ENCODE measurements at places on chromosomes 3 and 15.
A peak's percentile ranks its signal among the peaks of the same experiment; 100 is the strongest.

- DNase-seq: no peak
Measured at GRCh38 chr15:74403991-74404563, 29.7 kb downstream of the SEMA7A start.

GRCh38 chr15:98124581-98124980 is 164.1 kb downstream of the ARRDC4 start:
- peak; percentile 85 for DNase-seq

DNA sequence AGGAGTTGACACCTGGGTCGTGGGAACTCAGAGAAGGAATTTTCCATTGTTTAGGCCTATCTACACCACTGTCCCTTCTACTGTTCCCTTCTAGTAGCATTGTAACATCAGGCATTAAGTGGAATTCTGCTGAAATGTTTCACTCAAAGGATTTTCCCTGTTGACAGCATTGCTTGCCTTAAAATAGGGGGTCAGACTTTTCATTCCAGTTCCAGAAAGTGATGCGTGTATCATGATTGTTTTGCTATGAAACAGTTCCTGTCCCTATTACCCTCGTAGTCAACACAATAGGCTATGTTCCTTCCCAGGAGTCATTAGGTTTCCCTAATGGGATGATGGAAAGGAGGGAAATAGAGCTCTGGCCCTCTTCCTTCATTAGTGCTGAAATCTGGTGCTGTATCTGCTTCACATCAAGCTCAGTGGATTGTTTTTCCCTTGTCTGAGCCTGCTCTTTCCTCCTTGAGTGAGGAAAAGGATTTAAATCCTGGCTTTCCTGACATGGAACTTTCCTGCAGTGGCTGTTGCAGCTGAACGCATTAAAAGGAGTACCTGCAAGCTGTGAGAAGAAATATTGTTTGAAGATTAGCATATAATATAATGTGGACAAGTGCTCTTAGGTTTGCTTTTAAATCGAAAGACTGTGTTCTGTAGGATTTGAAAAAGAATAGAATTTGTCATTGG is 195.9 kb downstream of the KLHL25 start:
- DNase-seq: no peak

DNA sequence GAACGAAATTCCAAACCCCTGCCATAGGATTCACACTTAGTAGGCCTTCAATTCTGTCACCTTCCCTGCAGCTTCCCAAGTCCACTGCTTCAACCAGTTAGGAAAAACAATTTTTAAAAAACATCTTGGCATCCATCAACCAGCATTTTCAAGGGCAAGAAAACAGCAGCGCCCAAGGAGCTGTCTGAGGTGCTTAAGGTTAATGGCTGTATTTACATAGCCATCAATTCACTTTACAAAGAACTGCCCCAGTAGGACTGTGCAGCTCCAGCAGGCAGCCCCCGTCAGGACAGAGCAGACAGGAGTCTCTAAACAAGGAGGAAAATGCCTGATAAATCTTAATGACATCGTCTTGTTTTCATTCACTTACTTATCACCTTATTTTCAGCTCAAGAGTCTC is 13.3 kb downstream of the TAFA4 start:
- no peak for DNase-seq

GRCh38 chr3:125087768-125088391 is 32.1 kb upstream of the HEG1 start:
- no peak for DNase-seq

- DNase-seq: no peak
Measured at GRCh38 chr3:43757666-43758321, 67.1 kb downstream of the ABHD5 start.

GRCh38 chr3:101847328-101847727 is 2.0 kb upstream of the NFKBIZ start:
- DNase-seq: no peak

GRCh38 chr3:7322957-7323669 is 462.2 kb downstream of the GRM7 start:
- no peak for DNase-seq

DNA sequence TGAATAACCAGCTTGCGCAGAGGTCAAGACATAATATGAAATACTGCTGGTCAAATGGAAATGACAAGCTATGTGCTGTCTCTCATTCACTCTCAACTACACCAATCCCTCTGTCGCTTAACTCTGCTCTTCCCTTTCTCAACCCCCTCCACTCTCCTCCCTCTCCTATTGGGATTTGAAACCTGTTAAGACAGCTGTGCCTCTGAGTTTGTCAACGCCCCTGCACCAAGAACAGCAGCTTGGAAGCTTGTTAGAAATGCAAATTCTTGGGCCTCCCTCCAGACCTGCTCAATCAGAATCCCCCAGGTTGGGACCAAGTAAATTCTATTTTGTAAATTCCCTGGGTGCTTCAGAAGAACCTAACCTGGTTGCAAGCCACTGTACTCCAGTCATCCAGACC is 149.7 kb upstream of the ATP2B2 start:
- no peak for DNase-seq

- DNase-seq: no peak
Measured at GRCh38 chr15:66912001-66912400, 153.4 kb upstream of the SMAD3 start.

DNA sequence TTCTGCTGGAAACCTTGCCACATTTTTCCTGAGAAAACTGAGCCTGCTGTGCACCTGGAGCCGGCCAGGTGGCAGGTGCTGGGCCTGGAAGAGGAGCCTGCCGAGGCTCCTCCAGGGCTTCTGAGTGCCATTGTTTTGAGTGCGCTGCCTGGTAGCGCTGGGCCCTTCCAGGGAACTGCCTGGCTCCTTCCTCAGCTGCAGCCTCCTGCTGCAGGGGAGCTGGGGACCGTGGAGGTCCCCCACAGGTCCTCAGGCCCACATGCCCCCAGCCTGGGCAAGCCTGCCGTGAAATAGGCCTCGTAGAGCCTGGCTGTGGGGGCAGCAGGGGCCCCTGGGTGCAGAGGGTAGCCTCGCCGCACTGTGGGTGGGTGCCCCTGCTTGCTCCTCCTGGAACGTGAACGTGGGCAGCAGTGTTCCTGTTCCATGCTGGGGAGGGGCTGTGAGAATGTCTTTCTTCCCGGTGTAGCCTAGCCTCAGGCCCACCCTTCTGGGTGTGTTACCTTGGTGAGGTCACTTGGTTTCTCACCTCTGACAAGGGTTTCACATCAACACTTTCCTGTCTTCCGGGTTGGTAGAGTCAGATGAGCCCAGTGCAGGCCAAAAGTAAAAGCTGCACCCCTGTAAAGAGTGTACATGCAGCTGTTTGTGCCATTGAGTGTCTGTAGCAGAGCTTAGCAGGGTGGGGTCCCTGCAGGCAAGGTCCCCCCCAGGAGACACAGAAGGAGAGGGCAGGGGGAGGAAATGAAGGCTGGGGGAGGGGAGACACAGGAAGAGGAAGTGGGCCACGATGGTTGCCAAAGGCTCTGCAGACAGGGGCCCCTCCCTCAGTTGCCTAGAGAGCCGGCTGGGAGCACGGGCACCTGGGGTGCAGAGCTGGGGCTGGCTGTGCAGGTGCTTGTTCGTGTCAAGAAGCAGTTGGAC is 34.5 kb downstream of the KLF13 start:
- no peak for DNase-seq

GRCh38 chr3:107117922-107118536 is 259.2 kb upstream of the CCDC54 start:
- peak; percentile 33 for DNase-seq

- no peak for DNase-seq
Measured at GRCh38 chr15:48637639-48638038, 7.9 kb downstream of the FBN1 start.

DNA sequence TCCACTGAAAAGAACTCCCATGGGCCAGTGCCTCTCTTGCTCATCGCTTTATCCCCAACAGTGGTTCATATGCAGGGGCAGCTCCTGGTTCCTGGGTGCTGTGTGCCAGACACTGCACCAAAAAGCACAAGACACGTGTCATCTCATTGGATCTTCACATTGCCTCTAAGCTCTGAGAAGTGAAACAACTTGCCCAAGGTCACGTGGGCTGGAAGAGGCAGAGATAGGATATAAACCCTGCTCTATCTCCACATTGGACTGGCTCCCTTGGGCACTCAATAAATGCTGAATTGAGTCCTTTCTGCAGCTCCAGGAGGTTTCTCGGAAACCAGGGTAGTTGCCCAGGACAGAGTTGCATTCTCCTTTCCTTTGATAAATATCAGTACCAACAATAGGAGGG is 88.1 kb downstream of the SRGAP3 start:
- DNase-seq: no peak

DNA sequence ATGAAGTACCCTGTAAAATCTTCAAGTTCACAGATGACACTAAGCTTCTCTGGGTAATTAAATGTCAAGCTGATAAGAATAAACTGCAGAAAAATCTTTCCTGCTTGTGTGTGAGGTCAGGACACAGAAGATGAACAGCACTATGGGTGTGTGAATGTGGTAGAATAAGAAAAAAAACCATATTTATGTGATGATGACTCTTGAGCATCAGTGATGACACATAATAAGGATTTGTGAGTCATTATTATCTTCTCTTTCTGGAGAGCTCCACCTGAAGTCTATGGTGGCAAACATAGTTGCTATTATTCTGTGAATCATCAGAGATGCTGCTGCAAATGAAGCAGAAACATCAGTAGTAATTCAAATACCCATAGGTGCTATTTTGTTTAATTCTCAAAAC is 422.4 kb downstream of the DIPK2A start:
- peak; percentile 76 for DNase-seq

DNA sequence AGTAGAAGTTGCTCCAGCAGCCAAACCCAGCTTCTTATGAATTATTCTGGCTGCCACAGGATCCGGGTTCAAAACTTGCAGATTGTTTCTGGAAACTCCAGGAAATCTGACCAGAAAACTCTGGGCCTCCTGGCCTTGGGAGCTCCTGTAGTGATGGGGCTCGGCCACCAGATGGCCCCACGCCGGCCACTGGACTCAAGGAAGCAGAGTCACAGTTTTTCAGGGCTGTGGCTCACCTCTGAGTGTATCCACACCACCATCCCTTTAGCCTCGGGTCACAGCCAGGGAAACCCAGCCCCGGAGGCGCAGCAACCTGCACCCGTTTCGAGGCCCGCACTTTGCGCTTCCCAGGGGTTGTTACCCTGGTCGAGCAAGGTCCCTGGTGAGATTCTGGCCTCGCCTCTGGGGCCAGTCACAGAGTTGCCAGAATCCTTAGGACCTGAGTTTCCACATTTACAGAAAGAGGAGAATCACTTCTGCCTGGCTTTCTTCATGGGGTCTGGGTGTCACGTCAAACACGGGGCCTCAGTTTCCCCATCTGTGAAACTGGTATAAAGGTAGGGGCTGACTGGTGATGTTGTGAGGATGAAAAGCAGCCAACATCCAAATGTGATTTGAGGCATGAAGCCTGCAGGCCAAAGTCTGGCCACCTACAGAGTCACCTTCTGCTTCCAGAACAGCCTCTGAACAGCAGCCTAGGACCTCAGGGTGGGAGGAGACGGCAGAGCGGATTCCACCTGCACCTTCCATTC is 53.5 kb upstream of the LCTL start:
- DNase-seq: peak; percentile 74

DNA sequence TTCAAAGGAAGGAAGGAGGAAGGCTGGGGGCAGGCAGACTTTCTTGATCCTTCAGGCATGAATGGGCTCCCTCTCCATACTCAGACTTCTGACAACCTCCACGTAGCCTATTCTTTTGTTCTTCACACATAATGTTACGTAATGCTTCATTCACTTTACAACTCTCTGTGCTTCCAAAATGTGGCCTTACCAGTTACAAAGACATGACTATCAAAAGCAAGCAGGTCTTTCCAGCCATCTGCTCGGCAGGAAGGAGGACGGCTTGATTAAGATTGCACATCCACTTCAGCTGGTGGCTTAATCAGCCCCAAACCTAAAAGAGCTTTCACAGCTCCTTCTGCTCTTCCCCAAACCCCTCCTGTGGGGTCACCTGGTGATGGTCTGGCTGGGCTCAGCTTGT is 263.2 kb downstream of the XXYLT1 start:
- DNase-seq: no peak

- no peak for DNase-seq
Measured at GRCh38 chr3:39744746-39745145, 64.7 kb upstream of the MYRIP start.

DNA sequence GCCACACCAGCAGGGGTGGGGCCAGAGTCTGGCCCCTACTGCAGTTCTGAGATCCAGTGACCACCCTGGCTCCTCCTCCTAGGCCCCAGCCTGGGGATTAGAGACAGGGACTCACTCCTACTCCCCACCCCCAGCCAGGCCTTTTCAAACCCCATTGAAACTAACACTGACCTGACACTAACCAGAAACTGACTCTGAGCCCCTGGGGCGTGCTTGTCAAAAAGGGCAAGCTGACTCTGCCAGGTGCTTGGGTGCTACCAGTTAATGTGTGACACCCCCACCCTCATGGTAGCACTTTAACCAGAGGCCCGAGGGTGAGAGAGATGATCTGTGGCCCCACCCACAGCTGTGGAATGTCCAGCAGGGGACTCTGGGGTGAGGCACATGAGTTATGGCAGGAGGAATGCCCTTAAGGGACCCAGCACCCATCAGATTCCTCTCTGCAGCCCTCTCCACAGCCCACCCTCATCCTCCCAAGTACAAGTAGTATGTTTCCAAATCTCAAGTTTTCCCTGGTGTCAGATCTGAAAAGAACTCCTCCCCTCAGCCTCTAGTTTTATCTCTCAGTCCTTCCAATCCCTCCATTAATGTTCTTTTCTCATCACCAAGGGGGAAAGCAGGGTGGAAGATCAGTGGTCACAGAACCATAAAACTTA is 1.4 kb downstream of the PTH1R start:
- no peak for DNase-seq

DNA sequence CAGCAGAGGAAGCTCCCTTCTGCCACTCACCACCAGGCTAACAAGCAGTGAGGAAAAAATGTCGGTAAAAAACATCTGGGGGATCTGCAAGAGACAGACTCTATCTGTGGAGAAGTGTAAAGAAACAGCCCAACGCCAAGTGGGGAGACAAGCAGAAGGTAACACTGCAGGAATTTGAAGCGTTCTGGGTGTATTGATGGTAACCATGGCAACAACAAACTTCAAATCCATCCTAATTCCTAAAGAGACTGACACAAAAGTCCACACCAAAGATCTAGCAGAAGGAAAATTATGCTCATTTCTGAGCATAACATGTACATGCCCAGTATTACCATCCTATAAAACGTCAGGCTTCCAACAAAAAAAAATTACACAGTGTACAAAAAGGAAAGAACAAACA is 449.3 kb downstream of the GABRB3 start:
- no peak for DNase-seq

DNA sequence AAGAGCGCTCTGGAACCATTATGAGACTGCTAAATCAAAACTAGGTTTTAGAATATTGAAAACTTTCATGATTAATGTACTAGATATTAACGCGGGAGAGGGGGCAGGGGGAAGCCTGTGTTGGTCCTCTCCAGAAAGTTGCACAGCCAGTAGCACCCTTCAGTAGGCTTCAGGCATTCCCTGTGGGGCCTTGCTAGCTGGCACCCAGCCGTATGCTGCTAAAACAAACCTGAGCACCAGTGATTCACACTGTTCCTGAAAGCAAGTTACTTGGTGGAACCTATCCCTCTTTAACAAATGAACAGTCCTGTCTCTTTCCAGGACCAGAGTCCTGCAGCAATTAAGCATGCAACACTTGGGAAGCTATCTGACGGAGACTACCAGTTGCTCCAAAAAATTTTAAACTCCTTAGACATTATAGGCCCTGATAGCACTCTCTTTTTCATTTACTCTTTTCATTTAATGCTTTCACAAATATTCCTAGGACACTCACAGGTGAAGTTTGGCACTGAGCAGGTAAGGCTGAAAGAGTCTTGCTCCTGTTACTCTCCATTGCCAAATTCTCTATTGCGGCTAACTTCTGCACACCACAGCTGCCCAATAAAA is 1.2 kb upstream of the ATRIP start:
- DNase-seq: no peak
